ENCODE measurements at places on chromosomes 5 and 9. TPM values are rescaled to one million over a fixed set of nuclear protein-coding genes. Genes with fewer than 3 reads are reported as not detected.

DNA sequence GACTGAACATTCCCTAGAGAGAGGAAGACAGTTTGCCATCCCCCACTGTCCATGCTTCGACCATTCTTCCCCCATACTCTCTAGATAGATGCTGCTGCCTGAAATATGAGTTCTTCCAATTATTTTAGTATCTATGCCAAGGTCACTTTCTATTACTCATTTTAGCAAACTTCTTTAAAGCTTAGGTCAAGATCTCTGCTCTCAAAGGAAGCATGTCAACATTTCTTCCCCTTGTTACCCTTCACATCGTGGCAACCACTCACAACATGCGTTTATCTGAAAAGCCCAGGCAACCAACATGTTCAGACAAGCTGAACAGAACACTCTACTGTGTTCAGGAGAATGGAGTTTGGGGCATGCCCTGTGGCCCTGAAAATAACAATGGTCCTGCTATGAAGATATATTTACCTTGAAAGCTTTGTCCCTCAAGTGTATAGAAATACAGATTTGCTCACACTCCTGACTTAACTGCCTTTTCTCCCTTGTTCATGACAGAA is 138.4 kb upstream of the KIF2A start:
- peak; percentile 4 for DNase-seq

DNA sequence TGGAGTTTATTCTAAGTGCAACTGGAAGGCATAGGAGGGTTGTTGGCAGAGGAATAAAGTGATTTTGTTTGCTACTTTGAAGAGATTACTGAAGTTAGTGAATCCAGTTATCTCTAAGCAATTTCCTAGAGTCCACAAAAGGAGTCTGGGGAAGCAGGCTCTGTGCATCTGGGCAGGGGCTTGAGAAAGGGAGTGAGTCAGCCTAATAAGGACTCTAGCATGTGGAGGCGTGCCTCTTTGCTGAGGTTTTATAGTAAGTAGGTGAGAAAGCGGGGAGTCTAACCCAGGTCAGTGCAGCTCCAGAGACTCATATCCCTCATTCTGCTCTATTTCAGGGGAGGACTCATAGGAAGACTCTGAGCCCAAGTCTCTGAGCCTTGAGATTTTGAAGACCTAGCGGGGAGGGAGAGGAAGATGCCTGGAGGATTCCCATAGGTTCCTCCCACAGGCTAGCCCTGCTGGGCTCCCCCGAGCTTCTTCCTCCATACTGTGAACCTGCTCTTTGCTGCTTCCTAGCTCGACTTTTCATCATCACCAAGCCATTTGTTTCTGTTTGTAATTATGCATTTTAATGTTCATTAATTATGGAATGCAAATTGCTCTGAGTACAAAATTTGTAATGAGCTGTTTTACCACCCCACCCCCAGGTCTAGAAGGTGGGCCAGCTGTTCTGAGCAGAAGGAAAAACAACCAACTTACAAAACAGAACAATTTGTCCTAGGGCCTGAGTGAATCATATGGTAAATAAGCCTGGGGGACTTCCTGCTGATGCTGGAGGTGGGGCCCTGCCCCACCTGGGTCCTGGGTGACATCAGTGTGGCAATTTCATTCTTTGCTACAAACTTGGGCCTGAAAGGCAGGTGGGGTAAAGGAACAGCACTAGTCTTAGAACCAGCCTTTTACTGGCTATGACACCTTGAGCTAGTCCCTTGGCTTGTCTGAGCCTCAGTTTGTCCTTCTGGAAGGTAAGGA is 150.2 kb downstream of the TRIM32 start:
- no peak for DNase-seq

Gene CNTNAP3
- 1.5 TPM for polyA plus RNA-seq

DNA sequence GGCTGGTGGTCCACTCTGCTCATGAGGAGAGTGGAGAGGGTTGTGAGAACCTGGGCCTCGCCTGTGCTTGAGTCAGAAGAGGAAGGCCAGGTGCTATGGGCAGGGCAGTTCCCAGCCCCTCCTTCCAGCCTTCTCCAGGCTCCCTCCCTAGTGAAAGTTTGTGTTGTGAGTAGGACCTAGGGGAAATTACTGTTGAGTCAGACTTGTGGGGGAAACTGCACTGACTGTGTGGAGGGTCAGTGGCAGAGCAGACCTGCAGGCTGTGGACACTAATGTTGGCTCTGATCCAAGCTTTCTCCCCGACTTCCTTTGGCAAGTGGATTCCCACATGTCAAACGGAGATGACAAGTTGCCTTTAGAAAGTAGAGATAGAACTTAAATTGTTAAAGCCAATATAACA is 102.6 kb downstream of the ARHGAP26 start:
- DNase-seq: no peak

GRCh38 chr5:80835128-80835527 is 125.0 kb upstream of the RASGRF2 start:
- DNase-seq: no peak

Gene PCDHGB3
- polyA plus RNA-seq: 0.24 TPM

Gene UGT3A1
- not detected for polyA plus RNA-seq

- DNase-seq: peak; percentile 93
These were observed 4.1 kb upstream of the AMBP start for GRCh38 chr9:114082017-114082762.

GRCh38 chr5:143279698-143280097 is 123.8 kb downstream of the NR3C1 start:
- DNase-seq: no peak

GRCh38 chr5:57302643-57303042 is 128.8 kb downstream of the GPBP1 start:
- no peak for DNase-seq

DNA sequence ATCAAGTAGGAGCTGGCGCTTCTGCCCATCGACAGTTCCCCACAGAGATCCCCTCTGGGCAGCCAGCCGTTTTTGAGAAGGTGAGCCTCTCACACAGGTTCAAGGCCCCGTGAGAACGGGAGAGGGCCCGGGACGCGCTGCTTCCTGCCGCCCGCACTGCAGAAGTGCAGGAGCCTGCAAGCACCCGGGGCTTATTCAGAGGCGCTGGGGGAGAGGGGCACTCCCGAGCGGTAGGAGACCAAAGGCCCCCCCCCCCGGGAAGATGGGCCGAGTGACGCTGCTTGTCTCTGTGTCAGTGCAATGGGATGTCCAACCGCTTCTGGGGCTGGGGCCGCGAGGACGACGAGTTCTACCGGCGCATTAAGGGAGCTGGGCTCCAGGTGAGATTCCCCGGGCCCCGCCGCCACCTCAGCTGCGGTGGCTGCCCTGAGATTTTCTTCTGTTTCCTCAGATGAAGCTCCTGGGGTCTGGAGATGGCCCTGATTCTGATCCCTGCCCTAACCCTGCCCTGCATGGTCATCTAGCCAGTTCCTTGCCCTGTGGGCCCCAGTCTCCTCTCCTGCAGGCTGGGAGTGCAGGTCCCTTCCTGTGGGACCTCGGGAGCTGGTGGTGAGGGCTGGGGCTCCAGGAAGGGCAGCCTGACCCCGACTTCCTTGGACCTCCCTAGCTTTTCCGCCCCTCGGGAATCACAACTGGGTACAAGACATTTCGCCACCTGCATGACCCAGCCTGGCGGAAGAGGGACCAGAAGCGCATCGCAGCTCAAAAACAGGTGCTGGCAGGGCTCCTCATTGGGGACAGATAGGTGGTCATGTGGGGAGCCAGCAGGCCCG is 8.5 kb downstream of the B4GALT7 start:
- no peak for DNase-seq

DNA sequence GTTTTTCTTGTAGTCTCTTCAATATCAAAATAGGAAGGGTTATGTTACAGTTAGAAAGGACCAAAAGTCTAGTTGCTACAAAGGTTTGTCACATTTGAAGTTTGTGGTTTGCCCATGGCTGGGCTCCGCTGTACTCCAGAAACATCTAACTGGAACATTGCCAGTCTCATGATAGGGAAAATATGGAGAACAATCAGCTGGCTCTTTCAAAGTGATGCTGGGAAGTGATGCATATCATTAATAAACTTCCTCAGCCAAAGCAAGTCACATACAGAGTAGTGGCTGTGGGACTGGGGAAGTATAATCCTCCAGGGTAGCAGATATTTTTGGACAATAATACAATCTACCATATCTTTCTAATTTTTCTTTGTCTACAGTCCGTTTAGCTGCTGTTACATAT is 8.8 kb downstream of the BTF3 start:
- DNase-seq: peak; percentile 52

Gene PCA3
- 0.08 TPM for polyA plus RNA-seq

GRCh38 chr9:4936277-4936676 is 48.8 kb upstream of the JAK2 start:
- no peak for DNase-seq

GRCh38 chr5:112419164-112419985 is at the start of gene EPB41L4A:
Gene EPB41L4A (minus strand): TSS chr5:112419277. CDS start chr5:112419039, 238 bp downstream.
- DNase-seq: peak; percentile 76

Gene LTC4S
- 4.3 TPM for polyA plus RNA-seq

DNA sequence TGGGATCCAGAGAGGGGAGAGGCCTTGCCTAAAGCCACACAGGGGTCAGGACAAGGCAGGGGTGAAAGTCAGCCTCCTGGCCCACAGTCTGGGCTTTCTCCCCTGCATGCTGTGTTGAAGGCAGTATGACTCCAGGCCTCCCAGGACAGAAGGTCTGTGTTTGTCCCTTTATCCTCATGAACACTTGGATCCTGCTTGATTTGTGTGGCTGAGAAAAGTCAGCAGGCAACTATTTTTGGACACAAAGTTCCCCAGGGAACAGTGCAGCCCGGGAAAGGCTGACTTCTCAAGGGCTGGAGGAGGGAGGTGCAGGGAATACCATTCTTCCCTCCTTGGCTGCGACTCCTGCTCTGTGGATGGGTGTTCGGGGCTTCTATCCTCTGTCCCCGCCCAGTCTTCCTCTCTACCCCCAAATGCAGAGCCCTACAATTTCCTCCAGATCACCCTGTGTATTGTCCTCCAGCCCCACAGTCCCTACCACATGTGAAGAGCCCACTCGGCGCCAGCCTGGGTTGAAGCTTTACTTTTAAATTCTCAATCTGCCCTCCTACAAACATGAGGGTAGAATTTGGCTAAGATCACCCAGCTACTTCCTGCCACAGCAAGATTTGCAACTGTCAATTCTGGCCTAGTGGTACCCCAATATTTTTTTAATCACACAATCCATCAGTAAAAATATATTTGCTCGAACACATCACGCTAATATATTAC is 4.1 kb downstream of the AKNA start:
- DNase-seq: peak; percentile 76
